ENCODE measurements at places on chromosomes 5 and 9. TPM values are rescaled to one million over a fixed set of nuclear protein-coding genes. Genes with fewer than 3 reads are reported as not detected.

DNA sequence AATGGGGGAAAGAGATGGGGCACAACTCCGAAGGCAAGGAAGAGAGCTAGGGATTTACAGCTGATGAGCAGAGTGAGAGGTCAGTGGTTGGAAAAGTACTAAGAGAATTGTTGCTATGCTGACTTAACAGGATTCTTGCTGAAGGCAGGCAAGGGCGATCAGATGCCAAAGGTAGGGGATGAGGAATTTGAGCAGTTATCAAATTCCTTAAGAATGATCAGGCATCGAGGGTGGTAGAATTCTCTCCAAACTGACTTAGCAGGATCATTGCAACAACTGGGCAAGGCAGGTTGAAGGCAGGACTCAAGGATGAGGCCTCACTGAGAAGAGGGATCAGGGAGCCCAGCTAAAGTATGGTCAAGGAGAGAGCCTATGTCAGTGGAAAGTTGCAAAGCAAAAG lies 171.0 kb downstream of the HSD17B3 start:
- no peaks in the 10 kb centered on the region for H3K27me3 ChIP-seq
- H3K36me3 ChIP-seq = no peaks in the 10 kb centered on the region
- no peaks in the 10 kb centered on the region for H3K4me1 ChIP-seq
- DNase-seq = no peak

DNA sequence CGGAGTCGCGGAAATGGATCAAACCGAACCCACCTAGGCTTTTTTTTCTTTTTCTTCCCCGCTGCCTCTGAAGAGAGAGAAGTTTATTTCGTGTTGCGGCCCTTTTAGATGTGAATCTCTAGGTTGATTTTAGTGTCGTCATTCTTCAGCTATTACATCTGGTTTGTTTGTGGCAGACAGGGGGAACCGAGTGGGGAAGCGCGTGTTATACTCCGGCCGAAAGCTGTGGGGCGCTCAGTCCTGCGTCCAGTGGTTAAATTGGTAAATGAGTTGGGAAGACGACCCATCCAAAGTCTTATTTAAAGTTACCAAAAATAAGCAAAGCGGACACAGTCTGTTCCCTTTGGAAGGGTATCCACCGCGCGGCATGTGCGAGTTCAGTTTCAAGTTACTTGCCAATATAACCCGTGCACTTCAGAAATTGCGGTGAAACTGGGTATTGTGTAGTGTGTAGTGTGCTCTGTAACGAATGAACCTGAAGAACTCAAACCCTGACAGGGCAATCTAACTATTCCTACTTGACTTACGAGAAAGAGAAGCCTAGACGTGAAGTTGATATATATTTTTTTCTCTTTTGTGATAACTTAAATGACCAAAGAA lies 1.3 kb downstream of the MAN2A1 start:
- peak; percentile 80 for DNase-seq
- H3K36me3 ChIP-seq = no peaks in the 10 kb centered on the region
- H3K27ac ChIP-seq = peak overlapping the region; percentile 99
- peak overlapping the region; percentile 88 for H3K4me3 ChIP-seq

- no peaks in the 10 kb centered on the region for H3K4me1 ChIP-seq
- DNase-seq = no peak
- no peaks in the 10 kb centered on the region for H3K36me3 ChIP-seq
Measured at GRCh38 chr9:3397766-3398165, 128.0 kb downstream of the RFX3 start.

GRCh38 chr5:171639205-171639621 lies 146.4 kb upstream of the SMIM23 start:
- no peak overlapping the region for H3K27ac ChIP-seq
- no peaks in the 10 kb centered on the region for H3K27me3 ChIP-seq
- no peak for DNase-seq
- no peak overlapping the region for H3K4me3 ChIP-seq
- no peaks in the 10 kb centered on the region for H3K36me3 ChIP-seq
- no peaks in the 10 kb centered on the region for H3K4me1 ChIP-seq

- H3K27ac ChIP-seq = no peak overlapping the region
- no peaks in the 10 kb centered on the region for H3K27me3 ChIP-seq
- no peaks in the 10 kb centered on the region for H3K36me3 ChIP-seq
- H3K4me3 ChIP-seq = no peak overlapping the region
- DNase-seq = peak; percentile 48
Measured at GRCh38 chr9:130453487-130453886, 8.7 kb downstream of the ASS1 start.

GRCh38 chr9:93071464-93071863 lies 13.0 kb downstream of the SUSD3 start:
- peaks cover 8% of the 10 kb centered on the region for H3K4me1 ChIP-seq
- H3K36me3 ChIP-seq = no peaks in the 10 kb centered on the region
- H3K4me3 ChIP-seq = no peak overlapping the region
- no peaks in the 10 kb centered on the region for H3K27me3 ChIP-seq

GRCh38 chr5:69368458-69369339 lies 621 bp downstream of the AK6 start:
- H3K27me3 ChIP-seq = no peaks in the 10 kb centered on the region
- H3K4me1 ChIP-seq = peaks cover 18% of the 10 kb centered on the region
- H3K36me3 ChIP-seq = no peaks in the 10 kb centered on the region
- peak overlapping the region; percentile 78 for H3K4me3 ChIP-seq

- H3K4me3 ChIP-seq = no peak overlapping the region
- H3K27ac ChIP-seq = no peak overlapping the region
- no peaks in the 10 kb centered on the region for H3K36me3 ChIP-seq
- no peaks in the 10 kb centered on the region for H3K27me3 ChIP-seq
Measured at GRCh38 chr9:21661626-21662025, 140.8 kb upstream of the MTAP start.

DNA sequence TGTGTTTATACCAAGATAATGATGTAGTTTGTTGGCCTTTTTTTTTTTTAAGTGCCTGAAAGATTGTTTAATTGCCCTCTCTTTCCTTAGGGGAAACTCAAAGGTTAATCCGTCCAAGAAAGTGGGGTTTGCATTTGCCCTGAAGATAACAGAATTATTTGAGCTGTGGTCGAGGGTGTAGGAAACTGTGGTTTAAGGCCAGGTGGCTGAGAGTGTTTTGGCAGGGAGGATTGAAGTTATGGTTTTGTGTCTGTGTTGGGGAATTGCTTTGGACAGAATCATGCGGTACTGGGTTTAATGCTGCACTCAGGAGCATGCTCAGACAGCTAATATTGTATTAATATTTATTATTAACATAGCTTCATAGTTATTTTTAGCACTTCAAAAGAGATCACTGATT lies 509.8 kb downstream of the EBF1 start:
- no peak overlapping the region for H3K4me3 ChIP-seq
- peaks cover 5% of the 10 kb centered on the region for H3K4me1 ChIP-seq
- H3K27ac ChIP-seq = no peak overlapping the region
- no peaks in the 10 kb centered on the region for H3K36me3 ChIP-seq
- no peak for DNase-seq

DNA sequence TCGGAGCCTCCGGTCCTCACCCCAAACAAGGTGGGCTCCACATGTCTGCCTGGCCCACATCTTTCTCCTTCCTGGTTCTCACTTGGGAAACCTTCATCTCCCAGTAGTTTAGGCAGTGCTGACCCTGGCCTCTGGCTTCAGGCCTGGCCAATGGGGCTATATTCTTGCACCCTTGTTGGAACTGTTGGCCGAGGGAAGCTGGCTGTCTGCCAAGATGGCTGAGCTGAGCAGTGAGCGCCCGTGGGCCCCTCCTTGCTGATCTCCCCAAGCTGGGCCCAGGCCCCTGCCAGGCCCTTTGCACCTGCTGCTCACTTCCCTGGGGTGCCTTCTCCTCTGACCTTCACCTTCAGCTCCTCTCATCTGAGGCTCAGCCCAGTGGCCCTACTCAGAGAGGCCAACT lies 31.3 kb downstream of the TSPAN17 start:
- no peak overlapping the region for H3K4me3 ChIP-seq
- H3K36me3 ChIP-seq = no peaks in the 10 kb centered on the region
- H3K4me1 ChIP-seq = peaks cover 5% of the 10 kb centered on the region
- no peak for DNase-seq

GRCh38 chr5:120207129-120207528 lies 257.0 kb upstream of the PRR16 start:
- H3K4me1 ChIP-seq = no peaks in the 10 kb centered on the region
- H3K4me3 ChIP-seq = no peak overlapping the region
- no peak overlapping the region for H3K27ac ChIP-seq
- no peaks in the 10 kb centered on the region for H3K27me3 ChIP-seq
- no peak for DNase-seq

ZBTB34 gene
- 6.0 TPM for total RNA-seq

N4BP3 gene
- total RNA-seq = 0.55 TPM

LCN9 gene
- total RNA-seq = not detected

CCDC183 gene
- 161 TPM for total RNA-seq

SLC6A3 gene
- not detected for total RNA-seq

PCDHGC5 gene
- 2.5 TPM for total RNA-seq

CDKN2B-AS1 gene
- total RNA-seq = 46.0 TPM

All from transverse colon (tissue), 4 donors.